ENCODE measurements at places on chromosomes 2 and 18.

- DNase-seq: no peak
Observed at GRCh38 chr2:1586923-1587840, 157.1 kb downstream of the PXDN start.

- DNase-seq: no peak
Observed at GRCh38 chr2:138621139-138621538, 119.6 kb downstream of the SPOPL start.

DNA sequence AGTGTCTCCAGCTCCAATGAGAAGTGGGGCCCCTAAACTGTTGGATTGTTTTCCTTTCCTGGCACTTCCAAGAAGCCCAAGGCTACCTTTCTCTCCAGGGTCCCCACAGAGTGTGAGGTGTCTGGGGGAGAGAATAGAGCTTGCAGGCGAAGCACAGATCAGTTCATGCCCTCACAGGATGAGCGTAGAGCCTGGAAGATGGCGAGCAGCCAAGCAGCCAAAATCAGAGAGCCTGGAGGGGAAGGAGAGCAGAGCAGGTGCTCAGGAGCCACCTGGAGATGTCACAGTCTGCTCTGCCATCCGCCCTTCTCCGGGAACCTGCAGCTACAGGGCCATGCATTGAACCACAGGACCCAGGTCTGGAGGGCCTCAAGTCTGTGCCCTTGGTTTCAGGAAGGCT, 54.7 kb upstream of the TCF7L1 start:
- no peak for DNase-seq

DNA sequence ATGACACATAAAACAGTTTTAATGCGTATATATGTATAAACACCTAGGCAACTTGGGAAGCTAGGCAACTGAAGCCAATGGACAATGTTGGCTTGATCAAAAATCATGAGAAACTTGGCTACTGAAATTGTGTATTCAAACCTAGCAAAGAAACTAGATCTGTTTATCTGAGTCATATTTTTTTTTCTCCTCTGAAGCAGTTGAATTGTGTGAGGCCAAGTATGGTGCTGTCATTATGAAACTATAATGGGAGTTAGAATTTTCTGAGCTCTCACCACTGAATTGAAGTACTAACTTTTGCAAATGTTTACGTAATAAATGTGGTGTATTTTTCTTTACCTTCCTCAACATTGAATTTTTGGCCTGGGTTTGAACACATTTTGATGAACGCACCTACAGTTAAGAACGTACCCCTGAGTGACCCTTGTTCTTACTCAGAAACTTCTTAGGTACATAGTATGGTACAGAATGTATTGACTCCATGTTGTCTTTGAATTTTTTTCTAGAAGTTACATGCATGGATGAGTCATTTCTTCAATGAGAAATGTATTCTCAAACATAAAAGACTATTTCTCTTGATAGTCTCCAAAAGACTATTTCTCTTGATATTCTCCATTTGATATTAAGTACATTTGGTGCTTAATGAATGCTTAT, 23.8 kb downstream of the CD28 start:
- no peak for DNase-seq

DNA sequence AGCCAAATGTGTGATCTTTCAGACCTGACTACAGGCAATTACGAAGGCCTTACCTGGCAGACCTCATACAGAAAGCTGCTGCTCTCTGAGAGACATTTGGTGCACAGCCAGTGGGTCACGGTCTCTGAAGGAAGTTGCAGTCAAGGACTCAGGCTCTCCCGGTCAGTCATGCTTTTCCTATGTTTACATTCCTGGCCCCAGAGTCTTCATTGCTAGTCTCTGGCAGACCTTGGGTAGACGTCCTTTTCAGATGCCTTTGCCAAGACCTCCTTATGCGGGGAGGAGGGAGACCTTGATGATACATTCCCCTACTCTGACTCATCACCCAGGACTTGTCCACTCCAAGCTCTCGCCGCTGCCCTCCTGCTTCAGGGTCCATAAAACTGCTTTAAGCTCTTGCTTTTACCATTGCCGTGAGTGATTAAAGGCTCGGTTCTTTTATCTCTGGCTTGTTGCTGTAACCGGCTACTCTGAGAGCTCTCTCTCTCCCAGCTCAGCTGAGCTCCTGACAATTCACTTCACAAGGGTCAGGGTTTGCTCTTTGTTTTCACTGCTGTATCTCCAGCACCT, 62.0 kb upstream of the SLC35F5 start:
- DNase-seq: peak; percentile 6

GRCh38 chr2:166088634-166089033, 39.2 kb downstream of the SCN1A start:
- DNase-seq: no peak

DNA sequence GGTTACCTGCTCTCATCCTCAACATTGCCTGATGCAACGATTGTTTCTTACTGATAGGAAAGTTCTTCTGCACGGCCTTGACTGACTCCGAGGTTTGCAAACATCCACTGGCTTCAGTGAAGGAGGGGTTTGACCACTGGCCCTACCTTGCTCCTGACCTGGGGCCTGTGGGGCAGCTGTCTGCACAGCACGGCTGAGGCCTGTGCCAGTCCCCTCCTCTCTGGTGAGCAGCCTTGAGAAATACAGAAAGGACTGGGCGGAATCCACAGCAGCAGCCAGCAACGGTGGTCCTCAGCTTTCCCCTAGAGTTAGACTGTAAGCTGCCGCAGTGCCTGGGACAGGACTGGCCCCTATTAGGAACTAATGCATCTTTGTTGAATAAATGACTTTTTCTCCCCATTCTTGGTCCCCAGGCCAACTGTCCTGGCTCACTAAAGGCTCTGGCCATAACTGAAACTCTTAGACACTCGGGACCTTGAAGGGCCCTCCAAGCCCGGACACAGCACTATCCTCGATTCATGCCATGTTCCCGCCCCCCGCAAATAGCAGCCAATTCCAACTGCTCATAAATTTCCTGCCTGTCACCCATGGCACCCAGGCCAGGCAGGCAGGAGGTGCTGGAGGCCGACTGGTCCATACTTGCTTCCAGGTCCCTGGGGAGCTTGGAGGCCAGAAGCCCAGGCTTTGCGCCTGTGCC, 26.7 kb downstream of the ATOH8 start:
- DNase-seq: no peak

DNA sequence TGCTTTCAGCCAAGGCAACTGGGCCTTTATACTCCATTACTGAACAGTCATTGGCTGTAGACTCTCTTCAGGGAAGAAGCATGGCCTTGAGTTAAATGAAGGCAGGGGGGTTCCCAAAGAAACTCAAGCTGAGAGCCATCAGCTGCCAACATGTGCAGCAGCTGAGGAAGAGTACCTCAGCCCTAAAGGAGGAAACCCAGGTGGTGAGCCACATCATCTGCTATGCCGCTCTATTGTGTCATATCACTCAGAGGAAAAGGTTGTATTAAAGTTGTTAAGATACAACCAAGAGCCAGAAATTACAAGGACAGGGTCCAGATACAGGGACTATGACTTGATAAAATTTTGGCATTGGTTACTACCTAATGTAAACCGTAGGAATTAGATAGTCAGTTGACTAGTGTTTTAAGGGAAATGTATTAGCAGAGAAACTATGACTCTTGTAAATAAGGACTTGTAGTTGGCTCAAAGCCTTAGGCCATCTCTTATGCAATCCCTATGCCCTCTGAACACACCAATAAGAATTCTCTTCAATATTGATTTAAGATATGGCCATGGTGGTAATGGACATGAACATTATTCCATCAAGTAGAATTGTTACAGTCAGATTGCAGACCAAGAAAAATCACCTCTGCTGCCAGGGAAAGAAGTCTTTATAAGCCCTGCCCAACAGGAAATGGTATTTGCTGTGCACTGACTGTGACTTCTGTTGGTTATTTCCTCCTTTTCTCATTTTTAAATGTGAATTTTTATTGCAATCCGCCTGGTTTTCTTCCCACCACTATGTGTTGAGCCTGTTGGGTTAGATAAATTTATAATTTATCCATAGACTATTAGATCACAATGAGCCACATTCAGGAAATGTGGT, 9.2 kb upstream of the LRPPRC start:
- DNase-seq: no peak

DNA sequence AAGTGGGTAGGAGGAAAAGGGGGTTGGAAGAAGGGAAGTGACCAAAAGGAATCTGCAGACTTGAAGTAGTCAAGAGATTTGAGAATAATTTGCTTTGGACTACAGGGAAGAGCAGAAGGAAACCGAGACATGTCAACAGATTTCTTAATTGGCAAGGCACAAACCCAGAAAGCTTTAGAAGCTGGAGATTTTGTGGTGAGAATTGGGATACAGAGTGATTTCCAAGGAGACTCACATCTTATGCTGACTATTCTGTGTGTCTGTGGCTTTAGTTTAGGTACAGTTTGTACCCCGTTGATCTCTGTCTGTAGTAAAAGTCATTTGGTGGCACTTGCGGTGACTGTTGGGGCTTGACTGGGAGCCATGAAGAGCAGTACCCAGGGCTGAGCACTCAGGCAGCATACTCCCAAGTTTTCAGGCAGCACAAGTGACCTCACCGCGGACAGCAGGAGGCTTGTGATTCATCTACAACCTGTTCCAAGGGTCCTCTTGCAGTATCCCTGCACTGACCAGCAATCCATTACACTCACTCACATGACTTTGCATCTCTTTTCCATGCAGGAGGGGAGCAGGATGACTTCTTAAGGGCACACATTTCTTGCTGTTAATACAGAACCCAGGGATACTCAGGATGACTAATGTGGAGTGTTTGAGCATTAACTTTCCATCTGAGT, 97.1 kb upstream of the TNP1 start:
- no peak for DNase-seq

- no peak for DNase-seq
Observed at GRCh38 chr18:33611525-33612135, 33.6 kb downstream of the ASXL3 start.

DNA sequence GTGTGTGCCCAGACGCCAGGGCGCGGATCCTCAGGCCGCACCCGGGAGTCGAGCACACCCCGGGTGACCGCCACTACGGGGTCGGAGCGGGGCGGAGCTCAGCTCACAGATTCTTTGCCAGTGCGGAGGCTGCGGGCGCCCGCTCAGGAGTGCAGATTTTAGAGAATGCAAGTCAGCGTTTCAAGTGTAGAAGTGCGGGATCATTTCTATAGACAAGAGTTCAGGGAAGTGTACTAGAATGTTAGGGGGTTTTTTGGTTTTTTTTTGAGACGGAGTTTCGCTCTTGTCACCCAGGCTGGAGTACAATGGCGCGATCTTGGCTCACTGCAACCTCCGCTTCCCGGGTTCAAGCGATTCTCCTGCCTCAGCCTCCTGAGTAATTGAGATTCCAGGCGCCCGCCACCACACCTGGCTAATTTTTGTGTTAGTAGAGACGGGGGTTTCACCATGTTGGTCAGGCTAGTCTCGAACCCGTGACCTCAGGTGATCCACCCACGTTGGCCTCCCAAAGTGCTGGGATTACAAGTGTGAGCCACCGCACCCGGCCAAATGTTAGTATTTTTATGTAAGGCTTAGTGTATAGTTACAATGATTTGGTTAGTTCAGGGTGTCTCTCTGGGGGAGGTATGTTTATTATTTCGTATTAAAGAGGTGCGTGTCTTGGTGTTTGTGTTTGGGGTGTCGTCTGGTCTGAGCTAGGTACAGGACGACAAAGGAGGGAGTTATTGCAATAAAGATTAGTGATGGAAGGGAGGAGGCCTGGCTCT, 619 bp upstream of the FAM168B start:
- peak; percentile 65 for DNase-seq

GRCh38 chr2:204272089-204272488, 273.2 kb upstream of the PARD3B start:
- no peak for DNase-seq

DNA sequence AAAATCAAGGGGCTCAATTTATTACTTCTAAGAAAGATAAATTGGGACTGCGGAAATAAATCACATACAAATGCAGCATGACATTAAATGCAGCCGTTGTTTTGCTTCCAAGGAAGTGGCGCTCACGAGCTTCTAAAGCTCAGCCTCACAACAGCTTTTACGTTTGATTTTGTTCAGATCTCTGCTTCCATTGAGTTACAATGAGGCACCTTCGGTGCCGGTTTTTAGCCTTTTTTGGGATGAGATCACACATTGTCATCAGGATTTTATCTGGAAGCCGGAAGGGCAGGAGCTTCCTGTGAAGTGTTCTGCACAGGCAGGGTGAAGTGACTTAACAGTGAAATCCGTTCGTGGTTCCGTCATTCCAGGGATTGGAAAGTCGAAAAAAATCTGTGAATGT, 209.8 kb downstream of the DCDC2C start:
- no peak for DNase-seq

- DNase-seq: no peak
Observed at GRCh38 chr2:237901932-237902850, 42.8 kb downstream of the RAMP1 start.

- no peak for DNase-seq
Observed at GRCh38 chr2:63078852-63079606, 28.4 kb downstream of the OTX1 start.

GRCh38 chr2:236986524-236987330, 99.0 kb upstream of the COPS8 start:
- no peak for DNase-seq

DNA sequence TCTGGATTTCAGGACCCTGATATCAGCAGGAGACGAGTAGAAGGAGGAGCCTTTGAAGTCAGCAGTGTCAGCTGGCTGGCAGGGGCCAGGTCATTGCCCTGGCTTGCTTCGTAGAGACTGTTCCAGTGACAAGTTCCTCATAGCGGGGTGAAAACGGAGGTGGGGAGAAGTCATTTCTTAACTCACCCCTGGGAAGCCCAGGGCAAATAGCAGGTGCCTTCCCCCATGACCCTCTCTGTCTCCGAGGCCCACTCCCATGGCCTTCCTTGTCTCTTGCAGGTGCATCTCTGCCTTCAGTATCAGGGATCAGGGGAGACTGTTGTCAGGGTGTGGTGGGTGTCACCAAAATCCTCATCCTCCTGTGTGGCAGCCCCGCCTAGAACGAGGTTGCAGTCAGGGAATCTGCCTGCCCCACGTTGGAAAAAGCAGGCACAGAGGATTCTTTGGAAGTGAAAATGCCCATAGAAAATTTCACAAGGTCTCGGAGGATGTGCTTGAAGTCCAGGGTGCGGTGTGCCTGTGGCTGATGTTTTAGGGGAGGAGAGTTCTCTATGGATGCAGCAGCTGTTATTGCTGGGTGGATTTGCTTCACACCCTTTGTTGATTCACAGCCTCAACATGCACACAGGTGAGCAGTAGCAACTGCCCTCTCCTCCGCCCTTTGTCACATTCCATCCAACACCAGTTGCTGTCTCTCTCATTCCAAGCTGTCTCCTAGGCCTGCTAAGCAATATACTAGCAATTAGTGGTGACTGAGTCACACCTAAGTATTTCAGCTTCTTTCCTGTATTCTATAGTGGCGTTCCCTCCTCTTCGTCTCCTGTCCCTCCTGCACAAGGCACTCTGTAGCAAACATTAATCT, 142.6 kb upstream of the FHL2 start:
- DNase-seq: no peak

DNA sequence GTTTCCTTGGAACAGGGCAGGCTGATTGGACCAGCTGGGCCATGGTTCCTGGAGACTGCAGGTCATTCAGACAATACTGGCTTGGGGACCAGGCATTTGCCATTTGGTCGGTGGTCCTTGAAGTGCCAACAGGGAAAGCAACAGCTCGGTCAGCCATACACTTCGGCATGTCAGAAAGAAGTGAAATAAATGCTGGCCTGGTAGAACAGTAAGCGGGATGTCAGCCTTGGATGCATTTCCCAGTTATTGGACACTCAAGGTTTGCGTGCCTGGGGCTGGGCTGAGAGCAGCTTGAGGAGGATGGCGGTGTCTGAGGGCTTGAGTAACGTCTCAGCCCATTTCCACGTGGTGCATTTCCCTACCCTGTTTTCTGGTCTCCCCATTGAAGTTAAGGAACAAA, 75.4 kb downstream of the NCK2 start:
- no peak for DNase-seq

GRCh38 chr18:11587432-11587831, 22.0 kb upstream of the SLC35G4 start:
- no peak for DNase-seq

- DNase-seq: no peak
Observed at GRCh38 chr2:161343235-161343634, 35.0 kb downstream of the PSMD14 start.

All from pons (tissue), 1 donor.